ENCODE measurements at places on chromosomes 4 and X.

DNA sequence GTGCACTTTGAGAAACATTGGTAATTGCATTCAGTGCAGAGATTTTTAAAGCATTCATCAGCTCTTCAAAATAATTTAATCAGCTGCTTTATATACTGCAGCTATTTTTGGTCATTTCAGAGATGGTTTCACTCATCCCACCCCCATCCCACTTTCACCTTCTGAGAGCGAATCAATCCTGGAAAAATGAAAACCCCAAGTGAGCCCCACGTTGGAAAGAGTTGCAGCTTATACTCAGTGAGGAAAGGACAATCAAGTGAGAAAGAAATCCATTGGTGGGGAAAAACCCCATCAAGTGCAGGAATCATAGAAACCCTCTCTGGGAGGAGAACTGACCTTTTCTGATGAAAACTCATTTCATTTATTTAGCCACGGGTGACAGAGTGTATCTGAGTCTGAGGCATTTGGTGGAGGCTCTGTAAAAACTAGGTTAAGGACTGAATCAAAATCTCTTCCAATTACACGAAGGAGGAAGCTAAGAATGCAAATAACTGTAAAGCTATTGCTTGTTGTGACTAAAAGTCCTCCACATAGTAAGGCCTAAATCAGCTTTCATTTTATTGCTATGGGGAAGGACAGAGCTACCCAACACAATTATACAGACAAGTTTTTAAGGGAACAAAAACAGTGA, 240.4 kb upstream of the PGRMC2 start:
- DNase-seq: no peak

- DNase-seq: no peak
Observed at GRCh38 chr4:120919358-120919757, 3.2 kb downstream of the PRDM5 start.

- DNase-seq: no peak
Observed at GRCh38 chr4:177987896-177988295, 545.7 kb upstream of the AGA start.

- DNase-seq: peak; percentile 6
Observed at GRCh38 chrX:109440475-109440874, 41.4 kb downstream of the GUCY2F start.

- peak; percentile 6 for DNase-seq
Observed at GRCh38 chr4:7698584-7698983, 241.1 kb downstream of the AFAP1 start.

- DNase-seq: peak; percentile 80
Observed at GRCh38 chr4:176534566-176534965, 214.8 kb downstream of the SPCS3 start.

DNA sequence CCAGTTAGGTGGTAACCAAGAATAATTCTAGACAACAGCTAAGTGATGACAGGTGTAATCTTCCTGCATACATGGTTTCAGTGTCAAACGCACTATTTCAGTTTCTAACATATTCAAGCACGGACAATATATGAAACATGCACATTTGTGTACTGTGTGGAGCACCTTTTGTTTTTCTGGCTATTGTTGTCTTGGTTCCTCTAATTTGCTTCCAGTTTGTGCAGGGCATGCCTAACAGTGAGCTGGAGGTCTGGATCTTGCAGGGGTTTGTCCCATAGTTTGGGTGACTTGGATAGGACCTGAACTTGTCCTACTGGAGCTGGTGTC, 70.5 kb upstream of the TBC1D9 start:
- DNase-seq: no peak

DNA sequence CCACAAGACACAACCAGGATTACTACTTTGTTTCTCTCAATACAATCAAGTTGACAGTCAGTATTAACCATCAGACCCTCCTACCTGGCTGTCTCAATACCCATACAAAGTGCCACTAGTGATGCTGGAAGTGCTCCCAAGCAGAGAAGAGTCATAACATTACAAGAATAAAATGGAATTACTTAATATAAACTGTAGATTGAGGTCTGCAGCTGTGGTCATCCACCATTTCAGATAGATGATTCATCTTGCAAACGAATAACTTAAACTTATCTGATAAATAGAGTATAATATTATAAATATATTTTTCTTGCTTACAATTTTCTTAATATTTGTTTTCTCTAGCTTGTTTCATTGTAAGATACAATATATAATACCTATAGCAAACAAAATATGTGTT, 1034.2 kb upstream of the PCDH10 start:
- peak; percentile 17 for DNase-seq

GRCh38 chr4:184617600-184618196, 31.5 kb downstream of the CASP3 start:
- peak; percentile 10 for DNase-seq

DNA sequence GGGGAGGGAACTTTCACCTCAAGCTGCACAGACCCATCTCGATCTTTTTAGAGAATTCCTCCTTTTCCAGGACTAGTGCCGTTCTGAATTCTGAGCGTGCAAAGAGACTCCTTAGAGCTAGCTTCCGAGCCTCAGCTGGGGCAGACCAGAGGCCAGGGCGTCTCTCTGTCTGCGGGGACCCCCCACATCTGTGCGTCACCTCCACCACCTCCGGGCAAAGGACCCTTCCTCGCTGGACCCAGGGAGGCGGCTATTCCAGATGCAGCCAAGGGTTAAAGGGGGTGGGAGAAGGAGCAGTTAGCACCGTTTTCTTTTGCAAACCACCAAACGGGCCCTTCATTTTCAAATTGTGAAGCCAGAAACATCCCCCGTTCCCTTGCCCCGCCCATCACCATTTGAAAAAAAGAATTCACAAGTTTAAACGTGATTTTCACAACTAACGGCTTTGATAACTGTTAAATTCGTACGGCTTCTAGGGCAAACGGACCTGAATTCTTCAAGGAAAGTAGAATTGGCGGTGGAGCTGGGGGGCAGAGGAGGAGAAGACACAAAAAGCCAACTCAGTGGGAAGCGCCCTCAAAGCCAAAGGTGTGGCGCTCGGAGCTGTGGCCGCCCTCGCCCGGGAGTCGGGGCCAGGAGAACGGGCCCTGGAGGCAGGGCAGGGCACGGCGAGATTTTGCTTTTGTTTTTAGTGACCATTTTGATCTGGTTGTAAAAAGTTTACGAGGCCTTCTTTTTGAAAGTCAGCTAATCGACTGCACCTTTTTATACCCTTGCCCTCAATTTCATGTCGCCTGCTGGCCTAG, 3.3 kb upstream of the PDGFRA start:
- no peak for DNase-seq

DNA sequence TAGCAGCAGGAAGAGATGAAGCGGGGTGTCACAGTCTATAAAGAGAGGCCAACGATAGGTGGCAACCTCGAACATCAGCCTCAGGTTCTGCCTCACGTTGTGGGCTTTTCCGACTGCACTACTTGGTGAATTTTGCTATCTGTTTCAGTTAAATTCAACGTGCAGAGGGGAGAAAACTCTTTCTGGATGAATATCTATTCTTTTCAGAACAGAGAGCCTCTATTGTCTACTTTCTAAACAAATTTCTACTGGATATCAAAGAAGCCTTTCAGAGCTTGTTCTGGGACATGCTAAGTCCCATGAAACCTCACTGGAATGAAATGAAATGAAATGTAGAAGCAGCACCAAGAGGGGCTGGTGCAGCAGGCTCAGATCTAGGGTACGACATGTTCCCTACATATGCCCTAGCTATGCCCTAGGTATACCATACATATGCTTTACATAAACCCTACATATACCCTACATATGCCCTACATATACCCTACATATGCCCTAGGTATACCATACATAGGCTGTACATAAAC, 116.5 kb upstream of the TRIM2 start:
- no peak for DNase-seq
